ENCODE measurements at places on chromosomes 6 and 20.

GRCh38 chr6:125749865-125750691 is 646 bp downstream of the HEY2 start:
- no peak for DNase-seq

GRCh38 chr6:87747646-87748045 is 45.6 kb upstream of the AKIRIN2 start:
- no peak for DNase-seq

DNA sequence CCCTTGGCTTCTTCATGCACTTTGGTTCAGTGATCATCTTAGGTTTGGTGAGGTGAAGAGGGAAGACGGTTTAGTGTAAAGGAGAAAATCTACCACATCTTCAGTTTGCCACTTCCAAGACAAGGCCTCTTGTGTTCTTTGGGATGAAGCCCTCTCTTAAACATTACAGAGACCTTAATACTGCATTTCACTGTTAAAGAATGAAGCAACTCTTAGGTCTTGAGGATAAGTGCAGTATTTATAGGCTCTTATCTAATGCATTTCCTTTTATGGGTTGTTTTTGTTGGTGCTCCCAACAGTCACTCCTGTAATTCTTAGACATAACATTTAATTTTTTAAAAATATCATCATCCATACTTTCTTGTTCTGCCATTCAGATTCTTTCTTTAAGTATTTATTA is 139.9 kb upstream of the LAMP5 start:
- DNase-seq, result no peak

DNA sequence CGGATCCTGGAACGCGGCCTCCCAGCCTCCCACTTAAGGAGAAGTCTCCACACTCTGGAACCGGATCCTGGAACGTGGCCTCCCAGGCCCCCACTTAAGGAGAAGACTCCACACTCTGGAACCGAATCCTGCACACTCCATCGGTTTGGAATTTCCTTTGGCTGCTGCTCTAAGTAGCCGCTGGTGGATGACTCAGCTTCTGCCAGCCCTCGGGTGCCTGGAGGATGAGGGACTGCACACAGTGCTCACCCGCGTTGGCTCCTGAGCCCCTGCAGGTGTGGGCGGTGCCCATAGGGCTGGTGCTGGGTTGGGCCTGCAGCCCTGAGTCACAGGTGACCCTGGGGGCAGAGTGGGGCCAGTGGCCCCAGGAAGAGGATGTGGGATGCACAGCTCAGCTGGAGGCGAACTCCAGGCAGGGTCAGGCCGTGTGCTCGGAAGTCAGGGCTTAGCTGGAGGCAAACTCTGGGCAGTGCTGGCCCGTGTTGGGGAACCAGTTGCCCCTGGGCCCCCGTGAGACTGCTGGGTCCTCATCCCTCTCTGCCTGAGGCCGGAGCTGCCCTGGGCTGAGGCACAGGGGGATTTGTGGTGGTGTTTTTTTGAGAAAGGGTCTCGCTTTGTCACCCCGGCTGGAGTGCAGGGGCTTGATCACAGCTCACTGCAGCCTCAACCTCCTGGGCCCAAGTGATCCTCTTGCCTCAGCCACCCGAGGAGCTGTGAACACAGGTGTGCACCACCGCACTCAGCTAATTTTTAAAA is 13.9 kb upstream of the TNFRSF6B start:
- no peak for DNase-seq

- DNase-seq, result no peak
Measured at GRCh38 chr6:68114463-68115047, 520.5 kb upstream of the ADGRB3 start.

- no peak for DNase-seq
Measured at GRCh38 chr6:38843798-38844197, 128.7 kb downstream of the DNAH8 start.

- no peak for DNase-seq
Measured at GRCh38 chr6:118319894-118320649, 228.0 kb upstream of the PLN start.

DNA sequence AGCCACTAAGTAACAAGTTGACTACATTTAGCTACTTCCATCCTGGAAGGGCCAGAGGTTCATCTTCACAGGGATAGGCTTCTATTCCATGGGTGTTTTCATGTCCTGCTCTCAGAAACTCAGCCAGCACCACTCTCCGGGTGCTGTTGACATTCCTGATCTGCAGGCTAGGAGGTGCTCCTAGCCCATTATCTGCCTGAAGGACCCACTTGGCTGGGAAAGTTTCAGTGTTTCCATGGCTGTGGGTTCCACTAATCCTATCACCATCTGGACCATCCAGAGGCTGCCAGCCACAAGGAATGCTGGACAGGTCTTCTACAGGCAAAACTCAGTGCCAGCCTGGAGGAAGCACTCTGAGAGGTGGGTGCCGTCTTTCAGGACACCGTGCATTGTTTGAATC is 45.2 kb downstream of the HLA-G start:
- DNase-seq, result no peak

DNA sequence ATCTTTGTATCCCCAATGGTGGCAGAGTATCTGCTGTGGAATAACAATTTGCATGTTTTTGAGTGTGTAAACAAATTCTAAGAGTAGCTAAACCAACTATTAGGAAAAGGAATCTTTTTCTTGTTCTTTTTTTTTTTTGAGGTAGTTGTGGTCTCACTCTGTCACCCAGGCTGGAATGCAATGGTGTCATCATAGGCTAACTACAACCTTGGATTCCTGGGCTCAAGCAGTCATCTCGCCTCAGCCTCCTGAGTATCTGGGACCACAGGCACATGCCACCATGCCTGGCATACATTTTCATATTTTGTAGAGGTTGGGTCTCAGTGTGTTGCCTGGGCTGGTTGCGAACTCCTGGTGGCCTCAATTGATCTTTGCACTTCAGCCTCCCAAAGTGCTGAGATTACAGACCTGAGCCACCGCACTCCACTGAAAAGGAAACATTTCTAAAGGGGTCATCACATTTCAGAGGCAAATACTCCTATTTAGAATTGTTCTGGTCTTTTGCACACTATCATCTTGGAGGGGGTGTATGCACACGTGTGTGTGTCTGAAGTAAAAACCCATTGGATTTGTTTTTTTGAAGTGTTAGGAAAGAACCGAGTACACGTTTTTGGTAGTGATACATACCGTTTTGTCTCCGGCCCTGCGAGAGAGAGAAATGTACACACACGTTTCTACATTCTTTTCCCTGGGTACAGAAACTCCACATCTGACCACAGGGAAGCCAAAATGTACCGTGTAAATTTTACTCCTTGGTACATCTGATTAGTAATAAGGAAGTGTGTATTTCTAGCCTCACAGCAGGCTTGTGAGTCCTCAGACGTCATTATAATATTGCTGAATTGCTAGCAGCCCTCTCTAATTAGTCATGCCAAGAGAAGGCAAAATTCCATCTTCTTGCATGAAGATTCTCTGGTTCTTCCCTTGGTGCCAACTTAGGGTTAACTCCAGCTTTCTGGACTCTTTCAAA is 183.6 kb downstream of the JARID2 start:
- DNase-seq, result no peak

DNA sequence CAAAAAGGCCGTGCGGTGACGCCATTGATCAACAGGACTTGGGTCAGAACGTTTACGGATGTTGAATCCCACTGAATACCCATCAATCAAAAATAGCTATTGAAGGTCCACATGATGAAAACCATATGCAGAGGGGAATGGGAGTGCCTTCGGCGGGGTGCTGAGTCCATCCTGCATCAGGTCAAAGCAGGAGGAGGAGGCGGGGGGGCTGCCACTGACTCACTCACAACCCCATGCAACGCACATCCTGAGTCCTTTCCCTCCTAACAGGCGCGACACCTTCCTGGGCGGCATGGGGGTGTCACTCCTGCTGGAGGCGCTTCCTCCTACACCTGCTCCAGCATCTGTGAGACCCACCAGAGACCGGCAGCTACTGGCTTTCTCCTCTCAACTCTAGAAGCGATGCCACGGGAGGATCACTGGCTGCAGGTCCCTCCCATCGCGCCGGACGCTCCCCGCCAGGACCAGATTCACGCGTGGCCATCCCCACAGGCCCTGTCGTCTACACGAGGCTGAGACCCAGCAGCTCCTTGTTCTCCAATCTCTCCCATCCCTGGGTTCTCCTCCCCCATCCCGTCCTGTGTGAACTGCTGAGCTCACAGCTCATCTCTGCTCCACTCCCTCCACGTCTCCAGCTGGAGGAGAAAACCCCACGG is 170.6 kb upstream of the THBS2 start:
- DNase-seq, result no peak

Measured in activated B cell treated with CpG ODN at 0.5 μM for 24 hours (primary cell).